Stimulated activated CD4-positive, alpha-beta T cell treated with anti-CD3 and anti-CD28 coated beads, Interleukin-15, amount 100 ng/mL, for 1 hour (primary cell): ENCODE measurements at places on chromosomes 3 and 15.

GRCh38 chr15:48887144-48887543 is 9.2 kb downstream of the EID1 start:
- no peak for DNase-seq

GRCh38 chr3:110016235-110016815 is 679.0 kb upstream of the DPPA4 start:
- no peak for DNase-seq

- DNase-seq = no peak
These were observed 781.2 kb downstream of the ROBO1 start for GRCh38 chr3:78986416-78987101.

DNA sequence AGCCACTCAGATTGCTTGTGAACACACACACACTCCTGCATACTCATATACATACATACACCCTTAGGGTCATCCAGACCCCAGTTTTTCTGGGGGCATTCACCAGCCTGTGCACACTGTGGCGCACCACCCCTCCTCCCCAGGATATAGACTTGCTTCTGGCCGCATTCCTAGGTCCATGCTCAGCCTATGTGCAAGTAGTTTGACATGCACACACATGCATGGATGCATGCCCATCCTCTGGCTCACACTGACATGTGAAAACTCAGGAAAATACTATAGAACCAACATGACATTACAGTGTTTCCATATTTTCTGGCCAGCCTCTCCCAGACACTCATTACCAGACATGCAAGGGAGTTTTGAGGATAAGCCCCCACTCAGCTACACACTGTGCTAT is 79.3 kb upstream of the POLG start:
- DNase-seq = no peak

DNA sequence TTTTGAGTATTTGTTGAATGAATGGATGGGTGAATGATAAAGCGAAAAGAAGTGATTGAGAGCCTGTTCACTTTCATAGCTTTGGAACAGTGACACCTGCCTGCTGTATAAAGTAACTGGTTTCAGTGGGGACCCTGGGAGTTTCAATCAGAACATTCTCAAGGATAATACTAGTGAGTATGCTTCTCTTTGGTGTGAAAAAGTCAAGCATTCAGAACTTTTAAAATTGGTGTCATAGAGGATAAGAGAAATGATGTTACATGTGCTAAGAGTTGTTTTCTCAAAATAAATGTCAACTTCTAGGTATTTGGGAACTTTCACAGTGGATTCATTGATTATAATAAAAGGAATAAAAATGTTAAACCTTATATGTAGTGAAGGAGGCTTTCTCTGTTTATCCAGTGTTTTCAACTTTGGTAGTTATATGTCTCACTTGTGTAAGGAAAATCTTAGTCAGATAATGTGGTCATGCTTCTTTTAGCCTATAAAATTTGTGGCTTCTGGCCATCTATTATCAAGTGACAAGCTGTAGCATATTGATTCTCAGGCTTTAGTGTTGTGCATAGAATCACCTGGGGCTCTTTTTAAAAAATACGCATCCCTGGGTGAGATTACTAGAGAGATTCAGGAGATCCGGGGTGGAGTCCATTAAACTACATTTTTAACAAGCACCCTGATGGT is 11.9 kb downstream of the LRCH3 start:
- DNase-seq = no peak
